Head of caudate nucleus (tissue), 42 donors: ENCODE measurements at places on chromosomes 2 and 18.

GRCh38 chr2:150735894-150736498 is 248.5 kb upstream of the RND3 start:
- DNase-seq: no peak

GRCh38 chr2:174072069-174072468 is 106.9 kb upstream of the SP3 start:
- no peak for DNase-seq

DNA sequence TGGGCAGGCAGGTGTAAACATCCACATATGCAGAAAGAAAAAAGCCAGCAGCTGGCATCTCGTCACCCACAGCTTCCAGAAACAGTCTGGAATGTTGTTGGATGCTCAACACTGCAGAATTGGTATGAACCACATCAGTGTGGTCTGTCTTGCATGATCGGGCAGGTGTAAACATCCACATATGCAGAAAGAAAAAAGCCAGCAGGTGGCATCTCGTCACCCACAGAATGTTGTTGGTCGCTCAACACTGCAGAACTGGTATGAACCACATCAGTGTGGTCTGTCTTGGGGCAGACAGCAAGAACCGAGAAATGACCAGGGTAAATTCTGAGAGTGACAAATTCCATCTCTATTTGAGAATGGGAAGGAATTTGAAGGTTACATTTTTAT is 39.6 kb downstream of the DOCK10 start:
- no peak for DNase-seq

DNA sequence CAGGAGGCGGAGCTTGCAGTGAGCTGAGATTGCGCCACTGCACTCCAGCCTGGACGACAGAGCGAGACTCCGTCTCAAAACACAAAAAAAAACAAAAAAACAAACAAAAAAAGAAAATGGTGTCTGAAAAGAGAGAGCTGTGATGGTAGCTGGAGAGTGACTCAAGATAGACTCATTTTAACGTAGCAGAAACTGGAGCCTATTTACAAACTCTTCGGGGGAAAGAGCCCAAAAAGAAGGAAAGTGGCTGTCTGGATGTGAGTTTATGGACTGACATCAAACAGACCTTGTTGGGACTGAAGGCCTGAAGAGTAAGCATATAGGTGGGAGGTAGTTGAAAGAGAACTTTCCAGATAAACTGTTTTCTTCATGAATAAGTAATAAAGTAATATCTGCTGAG is 51.8 kb downstream of the LIMS1 start:
- DNase-seq: no peak

DNA sequence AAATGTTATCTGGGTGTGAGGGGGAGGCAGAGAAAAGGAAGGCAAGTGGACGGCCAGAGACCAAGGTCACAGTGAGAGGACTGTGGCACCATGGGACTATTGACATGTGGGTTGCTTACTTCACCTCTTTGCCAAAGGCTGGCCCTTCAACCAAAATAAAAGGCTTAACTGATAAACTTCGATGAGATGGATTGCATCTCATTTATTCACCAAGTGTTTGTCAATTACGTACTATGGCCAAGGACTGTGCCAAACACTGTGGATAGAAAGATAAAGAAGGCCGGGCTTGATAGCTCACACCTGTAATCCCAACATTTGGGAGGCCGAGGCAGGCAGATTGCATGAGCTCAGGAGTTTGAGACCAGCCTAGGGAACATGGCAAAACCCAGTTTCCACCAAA is 98.7 kb upstream of the CCBE1 start:
- no peak for DNase-seq

GRCh38 chr2:84556190-84556589 is 39.9 kb downstream of the DNAH6 start:
- DNase-seq: no peak

GRCh38 chr2:23670245-23670592 is 256.7 kb downstream of the ATAD2B start:
- DNase-seq: no peak

GRCh38 chr2:56132138-56132537 is 51.7 kb upstream of the CCDC85A start:
- no peak for DNase-seq

GRCh38 chr18:70464343-70465114 is 175.7 kb downstream of the SOCS6 start:
- DNase-seq: peak; percentile 88

DNA sequence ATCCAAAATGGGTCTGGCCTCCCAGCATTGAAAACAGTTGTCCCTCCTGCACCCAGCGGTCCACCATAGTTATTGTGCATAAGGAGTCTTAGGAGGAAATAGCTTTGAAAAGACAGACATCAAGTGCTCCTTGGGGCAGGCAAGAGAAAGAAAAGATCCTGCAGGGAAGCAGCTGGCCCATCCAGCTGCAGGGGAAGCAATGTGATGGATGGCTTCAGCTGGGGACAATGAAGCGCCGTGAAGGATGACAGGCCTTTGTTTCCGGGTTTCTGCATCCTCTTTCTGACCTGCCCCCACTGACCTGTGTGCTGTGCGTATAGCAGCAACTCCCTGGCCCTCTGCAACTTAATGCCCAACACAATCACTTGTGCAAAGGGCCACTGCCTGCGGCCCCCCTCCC is 142.9 kb upstream of the NCKAP5 start:
- DNase-seq: no peak

DNA sequence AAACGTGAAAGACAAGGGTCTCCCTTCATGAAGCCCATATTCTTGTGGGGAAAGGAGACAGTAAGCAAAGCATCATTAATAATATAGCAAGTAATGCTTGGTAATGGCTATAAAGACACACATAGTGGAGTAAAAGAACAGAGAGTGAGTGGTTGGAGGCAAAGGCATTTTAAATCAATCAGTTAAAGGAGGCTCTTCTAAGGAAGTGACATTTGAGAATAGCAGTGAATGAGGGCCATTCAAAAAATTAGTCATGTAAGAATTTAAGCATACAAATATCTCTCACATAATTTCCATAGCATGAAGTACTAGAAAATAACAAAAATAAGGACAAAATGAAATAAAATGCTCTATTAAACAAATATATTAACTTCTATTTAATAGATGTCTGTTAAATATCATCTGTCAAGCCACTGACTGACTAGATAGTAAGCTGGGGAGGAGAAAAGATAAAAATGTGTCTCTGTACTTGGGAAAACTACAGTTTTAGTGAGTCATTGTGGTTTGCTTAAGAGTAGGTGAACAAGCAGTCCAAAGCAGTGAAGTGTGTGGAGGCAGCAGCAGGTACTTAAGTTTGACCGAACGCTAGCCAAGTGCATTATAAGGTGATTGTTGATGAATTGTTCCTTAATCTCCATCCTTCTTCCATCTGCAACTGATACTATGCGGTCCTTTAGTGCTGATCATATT is 160.1 kb downstream of the PARD3B start:
- DNase-seq: no peak

- DNase-seq: peak; percentile 21
Observed at GRCh38 chr2:227818675-227819397, 5.2 kb downstream of the CCL20 start.

- DNase-seq: no peak
Observed at GRCh38 chr2:218400167-218400929, 680 bp downstream of the CTDSP1 start.

GRCh38 chr2:128765811-128766210 is 447.1 kb upstream of the HS6ST1 start:
- no peak for DNase-seq

GRCh38 chr2:170221317-170222288 is 43.7 kb downstream of the MYO3B start:
- no peak for DNase-seq

- DNase-seq: peak; percentile 49
Observed at GRCh38 chr2:130387804-130388203, 31.9 kb downstream of the PTPN18 start.

- DNase-seq: no peak
Observed at GRCh38 chr18:74793746-74794145, 196.1 kb downstream of the ZNF407 start.

GRCh38 chr2:152624805-152625204 is 92.5 kb downstream of the PRPF40A start:
- DNase-seq: no peak

GRCh38 chr18:57780706-57781347 is 22.3 kb downstream of the ATP8B1 start:
- no peak for DNase-seq

DNA sequence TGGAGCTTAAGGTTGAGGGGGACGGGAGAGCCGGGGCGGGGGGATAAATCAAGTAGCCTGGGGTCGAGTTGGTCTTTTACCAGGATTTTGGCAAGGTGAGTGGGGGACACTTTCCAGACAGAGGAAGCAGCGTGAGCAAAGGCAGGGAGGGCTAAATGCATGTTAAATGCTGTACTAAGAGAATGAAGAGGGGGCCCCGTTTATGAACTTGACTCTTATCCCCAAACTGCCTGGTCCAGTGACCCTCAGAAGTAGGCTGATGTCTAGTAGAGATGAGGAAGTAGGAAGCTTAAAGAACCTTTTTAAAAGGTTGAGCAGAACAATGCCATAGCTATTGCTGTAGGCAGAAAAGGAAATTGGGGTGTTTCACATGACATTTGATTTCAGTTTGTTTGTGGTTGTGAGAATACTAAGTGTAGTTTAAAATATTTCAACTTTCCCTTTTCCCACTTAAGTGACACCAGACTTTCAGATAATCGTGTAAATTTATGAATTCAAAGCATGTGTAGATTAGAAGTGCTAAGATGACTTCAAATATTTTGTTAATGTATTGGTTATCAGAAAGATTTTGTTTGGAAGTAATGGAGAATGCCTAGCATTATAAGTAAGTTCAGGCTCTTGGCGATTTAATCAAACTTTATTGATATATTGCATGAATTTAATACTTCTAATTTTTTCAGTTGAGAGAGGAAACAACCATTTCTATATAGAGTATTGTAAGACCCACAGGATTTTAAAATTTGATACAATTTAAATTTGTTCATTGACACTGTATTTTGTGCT is 1.8 kb downstream of the REL start:
- no peak for DNase-seq

DNA sequence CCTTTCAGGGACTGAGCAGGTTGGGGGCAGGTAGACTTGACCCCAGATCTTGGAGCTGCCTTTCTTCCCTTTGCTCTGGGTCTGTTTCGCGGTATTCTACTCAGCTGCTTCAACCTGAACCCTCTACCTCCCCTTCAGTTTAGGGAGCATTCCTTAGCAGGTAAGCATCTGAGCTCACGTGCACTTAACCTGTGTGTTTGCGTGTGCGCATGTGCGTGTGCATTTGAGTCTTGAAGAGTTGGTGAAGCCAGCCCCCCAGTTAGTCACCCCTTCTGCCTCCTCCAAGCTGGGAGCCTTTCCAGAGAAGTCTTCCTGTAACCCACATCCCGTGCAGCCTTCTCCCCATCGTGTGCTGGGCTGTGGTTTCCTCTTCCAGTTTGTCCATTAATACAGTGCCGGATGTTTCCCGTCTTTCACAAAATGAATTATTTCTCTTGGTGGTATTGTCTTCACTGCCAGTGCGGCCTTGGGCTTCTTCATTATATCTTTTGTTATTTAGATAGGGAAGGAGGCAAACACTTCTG is 33.2 kb downstream of the B3GNT2 start:
- DNase-seq: no peak

- DNase-seq: no peak
Observed at GRCh38 chr2:119706221-119706620, 27.2 kb downstream of the TMEM177 start.

DNA sequence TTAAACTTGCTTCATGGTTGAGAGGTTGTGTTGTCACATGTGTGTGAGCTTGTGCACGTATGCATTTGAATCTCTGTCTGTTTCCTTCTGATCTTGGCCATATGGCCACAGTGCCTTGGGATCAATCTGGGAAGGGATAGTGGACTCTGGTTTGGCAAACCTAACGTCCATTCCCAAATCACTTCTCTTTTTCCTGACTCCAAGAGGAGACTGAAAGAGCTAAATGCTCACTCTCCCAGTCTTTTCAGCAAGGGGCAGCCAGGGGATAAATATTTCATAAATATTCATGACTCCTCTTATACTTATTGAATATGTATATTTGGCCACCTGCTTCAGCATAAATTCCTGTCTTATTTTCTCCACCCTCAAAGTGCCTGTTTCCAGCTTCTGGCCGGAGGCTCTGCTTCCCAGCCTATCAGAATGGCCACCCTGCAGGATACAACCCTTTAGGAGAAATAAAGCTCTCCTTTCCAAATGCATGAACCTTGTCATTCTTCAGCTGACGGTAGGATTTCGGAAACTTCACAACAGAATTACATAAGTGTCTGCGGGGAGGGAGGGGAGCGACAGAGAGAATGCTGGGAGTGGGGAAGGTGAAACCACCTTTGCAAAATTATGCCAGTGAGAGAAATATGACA is 112.2 kb upstream of the COPS8 start:
- DNase-seq: no peak

GRCh38 chr18:22182884-22183697 is 13.7 kb downstream of the GATA6 start:
- DNase-seq: no peak

DNA sequence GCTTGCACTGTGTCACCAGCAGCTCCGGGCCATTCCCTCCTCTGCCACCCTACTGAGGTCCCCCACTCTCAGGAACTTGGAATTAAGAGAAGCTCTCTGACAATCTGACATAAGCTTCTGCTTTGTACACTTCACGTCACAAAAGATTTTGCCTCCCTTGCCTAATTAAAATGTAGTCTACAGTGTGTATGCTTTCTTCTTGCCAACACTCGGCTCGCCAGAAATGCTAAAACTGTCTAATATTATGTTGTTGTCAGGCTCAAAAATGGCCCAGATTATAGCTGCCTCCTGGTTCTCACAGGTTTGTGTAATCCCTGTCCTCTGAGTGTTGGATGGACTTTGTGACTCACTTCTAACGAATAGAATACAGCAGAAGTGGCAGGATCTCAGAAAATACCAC is 474.7 kb downstream of the MBD2 start:
- DNase-seq: no peak

GRCh38 chr2:74262681-74263080 is 64.3 kb downstream of the MTHFD2 start:
- no peak for DNase-seq
